Gastrocnemius medialis (tissue), 4 donors: ENCODE measurements at places on chromosomes 13 and 19.
A peak's percentile ranks its signal among the peaks of the same experiment; 100 is the strongest.

- H3K27ac ChIP-seq, result no peak overlapping the region
- H3K4me3 ChIP-seq, result no peak overlapping the region
- DNase-seq, result no peak
- no peaks in the 10 kb centered on the region for H3K4me1 ChIP-seq
Observed at GRCh38 chr13:110845520-110845919, 69.3 kb downstream of the ANKRD10 start.

GRCh38 chr19:29292153-29292552 lies 79.2 kb upstream of the UQCRFS1 start:
- H3K27ac ChIP-seq, result no peak overlapping the region
- H3K36me3 ChIP-seq, result no peaks in the 10 kb centered on the region
- H3K4me3 ChIP-seq, result no peak overlapping the region
- DNase-seq, result no peak
- no peaks in the 10 kb centered on the region for H3K27me3 ChIP-seq

- H3K27ac ChIP-seq, result no peak overlapping the region
- DNase-seq, result no peak
- H3K27me3 ChIP-seq, result no peaks in the 10 kb centered on the region
- no peak overlapping the region for H3K4me3 ChIP-seq
- no peaks in the 10 kb centered on the region for H3K4me1 ChIP-seq
Observed at GRCh38 chr13:113474179-113474578, 16.3 kb downstream of the DCUN1D2 start.

DNA sequence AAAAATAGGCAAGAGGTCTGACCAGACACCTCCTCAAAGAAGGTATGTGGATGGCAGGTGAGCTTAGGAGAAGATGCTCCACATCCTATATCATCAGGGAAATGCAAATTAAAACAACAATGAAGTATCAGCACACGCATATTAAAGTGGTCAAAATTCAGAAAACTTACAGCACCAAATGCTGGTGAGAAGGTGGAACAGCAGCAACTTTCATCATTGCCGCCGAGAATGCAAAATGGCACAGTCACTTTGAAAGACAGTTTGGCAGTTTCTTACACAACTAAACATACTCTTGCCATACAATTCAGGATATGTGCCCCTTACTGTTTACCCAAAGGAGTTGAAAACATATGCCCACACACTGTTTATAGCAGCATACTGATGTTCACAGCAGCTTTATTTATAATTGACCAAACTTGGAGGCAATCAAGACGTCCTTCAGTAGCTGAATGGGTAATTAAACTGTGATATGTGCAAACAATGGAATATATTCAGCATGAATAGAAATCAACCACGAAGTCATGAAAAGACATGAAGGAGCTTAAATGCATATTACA lies 22.5 kb downstream of the OR10H4 start:
- no peaks in the 10 kb centered on the region for H3K4me1 ChIP-seq
- DNase-seq, result no peak
- H3K27me3 ChIP-seq, result no peaks in the 10 kb centered on the region
- H3K4me3 ChIP-seq, result no peak overlapping the region
- H3K27ac ChIP-seq, result no peak overlapping the region

- no peak overlapping the region for H3K4me3 ChIP-seq
- peaks cover 6% of the 10 kb centered on the region for H3K4me1 ChIP-seq
- H3K27ac ChIP-seq, result no peak overlapping the region
- no peaks in the 10 kb centered on the region for H3K27me3 ChIP-seq
- DNase-seq, result no peak
Observed at GRCh38 chr19:30406220-30407067, 34.3 kb downstream of the ZNF536 start.

- no peak for DNase-seq
- no peaks in the 10 kb centered on the region for H3K36me3 ChIP-seq
- H3K27ac ChIP-seq, result no peak overlapping the region
- H3K4me3 ChIP-seq, result no peak overlapping the region
- peaks cover 6% of the 10 kb centered on the region for H3K4me1 ChIP-seq
- no peaks in the 10 kb centered on the region for H3K27me3 ChIP-seq
Observed at GRCh38 chr19:13726323-13726722, 38.0 kb upstream of the MRI1 start.

GRCh38 chr19:2867025-2867991 lies at the start of gene ZNF556:
TSS of gene ZNF556 (plus strand) at chr19:2867335. CDS start at chr19:2867422, 87 bp downstream.
- no peaks in the 10 kb centered on the region for H3K27me3 ChIP-seq
- peak; percentile 55 for DNase-seq
- peak within 1 kb of the TSS; percentile 37 for H3K27ac ChIP-seq
- no peaks in the 10 kb centered on the region for H3K4me1 ChIP-seq
- H3K36me3 ChIP-seq, result no peaks in the 10 kb centered on the region

- no peak overlapping the region for H3K27ac ChIP-seq
- H3K27me3 ChIP-seq, result no peaks in the 10 kb centered on the region
- DNase-seq, result no peak
- H3K36me3 ChIP-seq, result no peaks in the 10 kb centered on the region
- no peak overlapping the region for H3K4me3 ChIP-seq
Observed at GRCh38 chr13:31862828-31863227, 123.5 kb downstream of the RXFP2 start.

GRCh38 chr13:21948769-21949474 lies 278.0 kb downstream of the FGF9 start:
- no peak overlapping the region for H3K4me3 ChIP-seq
- H3K36me3 ChIP-seq, result no peaks in the 10 kb centered on the region
- no peaks in the 10 kb centered on the region for H3K27me3 ChIP-seq
- no peaks in the 10 kb centered on the region for H3K4me1 ChIP-seq
- H3K27ac ChIP-seq, result no peak overlapping the region

- H3K36me3 ChIP-seq, result no peaks in the 10 kb centered on the region
- no peak overlapping the region for H3K27ac ChIP-seq
- peaks cover 83% of the 10 kb centered on the region for H3K27me3 ChIP-seq
Observed at GRCh38 chr13:112062571-112063570, 4.1 kb upstream of the SOX1 start.

DNA sequence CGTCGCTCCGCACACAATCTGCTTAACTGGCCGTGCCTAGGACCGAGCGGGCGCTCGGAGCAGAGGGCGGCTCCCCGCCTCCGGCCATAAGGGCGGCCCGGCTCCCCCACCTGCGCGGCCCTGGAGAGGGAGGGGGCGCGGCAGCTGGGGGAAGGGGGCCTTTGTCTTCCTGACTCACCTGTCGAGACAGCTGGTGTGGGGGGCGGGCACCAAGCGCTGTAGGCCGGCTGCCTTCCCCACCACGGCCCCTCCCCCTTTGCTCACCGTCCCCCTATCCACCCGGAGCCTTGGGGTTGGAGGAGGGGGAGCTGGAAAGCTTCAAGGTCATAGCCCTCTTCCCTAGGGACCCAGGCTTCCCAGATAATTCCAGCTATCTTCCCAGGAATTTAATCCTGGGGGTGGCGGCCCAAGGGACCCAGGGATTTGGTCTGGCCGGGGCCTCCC lies 1.2 kb downstream of the VASP start:
- H3K27me3 ChIP-seq, result no peaks in the 10 kb centered on the region
- no peaks in the 10 kb centered on the region for H3K36me3 ChIP-seq
- H3K4me1 ChIP-seq, result peaks cover 29% of the 10 kb centered on the region
- H3K4me3 ChIP-seq, result peak overlapping the region; percentile 84
